ENCODE measurements at places on chromosomes 7 and 10.

DNA sequence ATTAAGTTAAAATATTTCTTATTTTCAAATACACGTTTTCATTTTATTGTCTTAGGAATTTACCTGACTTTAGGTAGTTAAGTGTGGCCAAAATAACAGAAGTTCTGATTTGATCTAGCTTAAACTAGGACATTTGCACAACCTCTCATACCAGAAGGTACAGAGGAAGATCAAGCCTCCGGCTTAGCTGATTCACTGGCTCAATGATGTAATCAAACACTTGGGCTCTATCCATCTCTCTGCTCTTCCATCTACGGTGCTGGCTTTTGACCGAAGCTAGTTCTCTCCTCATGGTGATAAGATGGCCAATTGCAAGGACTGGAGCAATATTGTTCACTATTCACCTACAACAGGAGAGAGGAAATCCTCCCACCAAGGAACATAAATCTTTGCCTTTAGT is 12.2 kb upstream of the HYCC1 start:
- no peak for DNase-seq

DNA sequence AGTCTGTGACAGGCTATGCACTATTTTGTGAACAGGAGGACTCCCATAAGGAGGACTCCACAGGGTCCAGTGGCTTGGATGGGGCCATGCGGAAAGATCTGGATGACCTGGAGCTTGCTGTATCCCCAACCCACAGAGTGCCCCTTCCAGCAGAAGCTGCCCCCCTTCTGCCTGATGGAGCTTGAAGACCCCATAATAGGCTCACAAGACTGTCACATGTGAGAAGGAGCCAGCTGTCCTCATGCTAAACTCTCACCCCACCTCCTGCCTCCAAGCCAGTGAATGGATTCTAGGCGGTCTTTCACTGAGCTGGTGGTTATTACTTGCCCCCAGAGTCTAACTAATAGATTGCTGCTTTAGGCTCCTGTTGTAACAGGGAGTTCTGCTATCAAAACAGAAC is 79.1 kb downstream of the XRCC2 start:
- no peak for DNase-seq

DNA sequence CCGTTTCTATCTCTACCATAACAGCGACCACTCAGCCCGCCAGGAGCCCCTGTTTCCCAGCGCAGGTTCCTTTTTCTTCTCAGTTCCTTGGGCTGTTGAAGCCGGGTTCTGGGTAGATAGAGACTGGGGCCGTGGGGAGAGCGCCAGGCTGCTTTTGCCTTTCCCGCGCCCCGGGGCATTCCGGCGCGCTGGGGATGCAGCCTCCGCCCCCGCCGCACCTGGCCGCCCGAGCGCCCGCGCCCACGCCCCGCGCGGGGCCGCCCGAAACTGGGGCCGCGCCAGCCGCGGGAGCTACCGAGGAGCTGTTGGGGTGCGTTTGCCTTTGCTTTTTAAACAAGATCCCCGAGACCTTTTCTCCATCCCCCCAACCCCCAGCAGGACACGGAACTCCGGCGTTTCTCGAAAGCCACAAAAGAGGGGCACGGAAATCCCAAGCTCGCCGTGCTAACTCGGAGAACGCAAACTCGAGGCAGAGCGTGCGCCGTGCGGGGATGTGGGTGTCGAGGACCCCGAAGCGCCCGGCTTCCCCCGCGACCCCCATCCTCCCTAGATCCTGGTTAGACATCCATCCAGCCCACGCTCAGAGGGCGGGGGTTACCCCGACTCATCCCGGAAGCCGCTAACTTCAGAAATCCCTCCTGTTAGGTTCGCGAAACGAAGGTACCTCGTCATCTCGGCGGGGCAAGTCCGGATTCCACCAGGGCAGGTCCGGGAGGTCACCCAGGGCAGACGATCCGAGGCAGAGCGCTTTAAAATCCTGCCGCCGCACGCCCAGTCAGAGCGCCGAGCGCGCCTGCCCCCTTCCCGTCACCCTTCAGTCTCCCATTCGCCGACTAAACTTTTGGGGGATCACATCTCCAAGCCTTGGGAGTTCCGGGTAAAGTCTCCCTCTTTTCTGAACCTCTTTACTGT is 1.0 kb downstream of the GRM8 start:
- DNase-seq, result no peak

- no peak for DNase-seq
These were observed 178.4 kb downstream of the SH3PXD2A start for GRCh38 chr10:103676851-103677417.

DNA sequence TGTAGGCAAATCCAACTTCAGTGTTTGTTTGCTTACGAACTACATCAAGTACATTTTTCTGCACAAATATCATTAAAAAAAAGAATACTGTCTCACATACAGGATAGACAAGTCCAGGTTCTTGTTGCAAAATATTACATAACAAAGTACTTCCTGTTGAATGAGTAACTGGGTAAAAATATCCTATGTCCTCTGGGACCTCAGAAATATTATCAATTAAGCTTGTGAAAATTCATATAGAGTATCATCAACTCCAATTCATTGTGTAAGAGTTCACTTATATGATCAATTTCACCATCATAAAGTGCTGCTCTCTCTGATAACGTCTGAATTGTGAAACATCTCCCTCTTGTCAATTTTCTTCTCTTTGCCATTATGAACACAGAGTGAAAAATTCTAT is 22.6 kb downstream of the HERC4 start:
- no peak for DNase-seq

GRCh38 chr7:96059075-96059474 is 262.8 kb downstream of the SLC25A13 start:
- DNase-seq, result no peak

DNA sequence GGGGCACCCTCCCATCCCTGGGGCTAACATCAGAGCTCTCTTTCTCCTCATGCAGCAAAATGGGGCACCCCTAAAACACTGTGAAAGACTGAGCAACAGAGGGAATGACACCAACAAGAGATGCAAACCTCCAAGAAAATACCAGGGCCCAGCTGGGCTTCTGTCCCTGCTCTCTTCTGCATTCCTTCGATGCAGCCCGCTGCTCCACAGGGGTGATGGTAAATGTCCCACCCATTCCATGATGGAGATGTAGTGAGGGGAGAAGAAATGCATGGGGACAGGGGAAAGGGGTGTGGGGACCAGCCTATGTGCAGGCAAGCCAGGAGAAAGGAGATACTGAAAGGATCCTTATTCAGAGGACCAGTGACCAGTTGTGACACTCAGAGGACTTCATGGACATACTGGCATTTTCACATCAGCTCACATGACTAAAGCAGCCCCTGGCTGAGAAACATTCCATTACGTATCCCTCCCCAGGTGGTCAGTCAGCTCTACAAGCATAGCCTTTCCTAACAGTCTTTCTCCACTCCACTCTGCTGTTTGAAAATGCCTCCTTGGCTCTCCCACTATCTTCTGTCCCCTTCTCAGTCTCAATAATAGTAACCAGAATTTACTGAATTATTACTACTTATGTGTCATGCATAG is 13.3 kb downstream of the SORBS1 start:
- no peak for DNase-seq

GRCh38 chr10:111820471-111820870 is 363.1 kb downstream of the GPAM start:
- no peak for DNase-seq

- DNase-seq, result no peak
These were observed 6.4 kb downstream of the USP54 start for GRCh38 chr10:73584737-73585136.

DNA sequence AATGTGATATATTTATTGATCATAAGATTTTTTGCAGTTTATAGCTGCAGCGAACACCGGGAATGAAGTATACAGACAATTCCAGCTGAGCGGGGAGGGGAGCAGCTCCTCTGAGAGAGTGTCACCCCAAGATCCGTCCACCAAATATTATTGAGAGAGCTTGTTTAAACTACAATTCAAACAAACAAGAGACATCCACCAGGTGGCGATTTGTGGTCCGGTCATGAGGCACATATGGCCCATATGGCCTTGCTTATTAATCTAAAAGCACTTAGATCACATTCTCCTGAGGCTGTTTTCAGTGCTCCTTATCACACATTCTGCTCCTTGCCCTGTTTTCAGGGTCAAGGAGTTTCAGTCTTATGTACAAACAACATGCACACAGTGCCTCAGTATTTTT is 83.1 kb downstream of the THSD7A start:
- no peak for DNase-seq

GRCh38 chr10:105843786-105844185 is 1202.7 kb downstream of the SORCS3 start:
- no peak for DNase-seq

GRCh38 chr7:33093266-33093665 is 15.9 kb downstream of the RP9 start:
- no peak for DNase-seq

DNA sequence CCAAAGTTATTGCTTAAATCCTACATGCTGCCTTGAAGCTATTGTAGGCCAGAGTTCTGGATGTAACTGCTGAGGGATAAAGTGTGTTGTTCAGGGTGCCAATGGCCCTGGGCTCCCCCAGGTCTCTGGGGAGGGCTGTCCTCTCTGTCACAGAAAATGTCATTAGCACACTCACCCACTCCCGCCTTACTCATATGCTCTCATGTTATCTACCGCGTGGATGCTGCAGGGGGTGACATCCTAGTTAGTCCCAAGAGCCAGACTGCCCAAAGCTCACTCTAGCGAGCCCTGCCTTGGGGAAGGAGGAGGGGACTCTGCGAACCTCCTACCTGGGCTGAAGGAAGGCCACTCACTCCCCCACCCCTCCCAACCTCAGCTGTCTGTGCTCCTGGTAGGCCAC is 122.5 kb downstream of the FRMD4A start:
- DNase-seq, result no peak

Measured in NCI-H2081 (cell line).